ENCODE measurements at places on chromosomes 7 and 10.

GRCh38 chr7:83996879-83997278 lies 197.7 kb downstream of the SEMA3A start:
- DNase-seq: no peak

DNA sequence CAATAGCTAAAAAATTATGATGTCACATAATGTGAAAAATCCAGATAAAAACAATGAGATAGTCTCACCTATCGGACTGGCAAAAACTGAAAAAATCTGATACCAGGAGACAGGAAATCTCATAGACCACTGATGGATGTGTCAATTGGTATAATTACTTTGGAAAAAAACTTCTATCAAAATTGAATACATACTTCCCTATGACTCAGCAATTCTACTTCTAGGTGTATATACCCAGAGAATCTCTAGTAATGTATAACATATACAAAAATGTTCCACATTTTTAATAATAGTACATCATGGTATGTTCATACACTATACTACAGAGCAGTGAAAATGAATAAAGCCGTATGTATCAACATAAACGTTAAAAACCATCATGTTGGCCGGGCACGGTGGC lies 34.9 kb downstream of the SHTN1 start:
- DNase-seq: no peak

GRCh38 chr7:17159500-17160037 lies 138.9 kb upstream of the AHR start:
- DNase-seq: no peak

- DNase-seq: no peak
Measured at GRCh38 chr7:48398191-48398590, 226.9 kb downstream of the ABCA13 start.

DNA sequence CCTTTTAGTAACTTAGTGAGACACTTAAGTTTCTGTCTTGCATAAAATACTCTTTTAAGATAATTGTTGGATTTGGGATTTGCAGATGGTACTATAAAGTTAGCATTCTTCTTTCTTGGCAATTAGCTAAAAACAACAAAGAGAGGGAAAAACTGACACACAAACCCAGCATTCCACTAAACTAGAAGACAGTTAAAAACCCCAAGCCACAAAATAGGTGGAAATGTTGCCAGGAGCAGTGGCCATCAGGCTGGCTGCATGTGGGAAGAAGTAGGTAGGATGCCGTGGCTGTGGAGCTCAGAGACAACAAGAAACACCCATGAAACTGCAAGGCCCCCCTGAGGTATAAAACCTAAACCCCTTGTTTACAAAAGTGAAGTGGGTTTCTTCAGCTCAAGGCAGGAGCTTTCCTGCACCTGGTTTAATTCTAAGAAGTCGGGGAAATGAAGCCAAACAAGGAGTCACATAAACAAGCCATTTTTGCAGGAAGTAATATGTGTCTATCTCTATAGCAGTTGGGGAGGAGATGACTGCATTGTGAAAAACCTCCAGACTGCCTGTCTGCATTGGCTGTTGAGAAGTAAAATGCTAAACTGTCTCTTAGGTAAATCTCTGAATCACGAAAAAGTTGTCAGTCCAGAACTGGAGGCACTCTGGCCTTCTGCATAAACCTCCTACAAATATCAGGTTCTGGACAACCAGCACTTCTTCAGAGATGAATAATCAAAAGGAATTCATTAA lies 9.5 kb downstream of the RAB18 start:
- DNase-seq: no peak

DNA sequence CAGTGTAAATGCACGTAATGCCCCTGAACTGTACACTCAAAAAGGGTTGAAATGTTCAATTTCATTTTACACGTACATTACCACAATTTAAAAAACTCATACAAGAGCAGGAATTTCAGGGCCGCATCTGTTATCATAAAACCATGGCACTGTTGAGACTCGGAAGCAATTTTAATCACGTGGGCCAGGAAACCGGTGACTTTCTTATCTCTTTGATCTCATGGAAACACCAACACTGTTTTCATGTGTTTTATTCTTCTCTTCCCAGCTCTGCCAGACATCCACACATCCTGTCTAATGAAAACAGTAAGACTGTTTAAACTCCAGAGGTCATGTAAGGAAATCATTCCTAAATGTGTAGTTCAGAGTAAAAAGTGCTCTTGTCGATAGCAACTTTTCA lies 35.9 kb downstream of the PTPRE start:
- no peak for DNase-seq

DNA sequence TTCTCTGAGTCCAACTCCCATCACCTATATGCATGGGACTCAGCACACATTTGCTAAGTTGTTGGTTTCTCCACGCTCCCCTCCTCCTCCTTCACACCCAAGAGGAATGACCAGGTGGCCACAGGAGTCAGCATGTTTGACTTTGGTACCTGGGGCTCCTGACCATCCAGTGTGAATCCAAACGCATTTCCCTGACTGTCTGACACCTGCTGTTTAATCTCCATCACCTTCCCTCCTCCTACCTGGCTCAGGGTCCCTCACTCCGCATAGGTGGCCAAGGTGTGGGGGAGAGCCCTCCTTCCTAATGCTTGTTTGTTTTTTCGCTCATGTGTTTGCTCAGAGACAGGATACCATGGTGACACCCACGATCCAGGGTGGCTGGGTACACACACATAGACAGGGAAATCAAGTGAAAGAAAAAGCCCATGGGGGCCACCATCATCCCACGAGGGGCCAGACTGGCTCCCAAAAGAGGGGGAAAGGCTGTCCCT lies 194.9 kb downstream of the KCNMA1 start:
- no peak for DNase-seq

Measured in activated CD8-positive, alpha-beta memory T cell treated with anti-CD3 and anti-CD28 coated beads for 1 hour (primary cell).